ENCODE measurements at places on chromosomes 13 and 19.
A peak's percentile ranks its signal among the peaks of the same experiment; 100 is the strongest.

DNA sequence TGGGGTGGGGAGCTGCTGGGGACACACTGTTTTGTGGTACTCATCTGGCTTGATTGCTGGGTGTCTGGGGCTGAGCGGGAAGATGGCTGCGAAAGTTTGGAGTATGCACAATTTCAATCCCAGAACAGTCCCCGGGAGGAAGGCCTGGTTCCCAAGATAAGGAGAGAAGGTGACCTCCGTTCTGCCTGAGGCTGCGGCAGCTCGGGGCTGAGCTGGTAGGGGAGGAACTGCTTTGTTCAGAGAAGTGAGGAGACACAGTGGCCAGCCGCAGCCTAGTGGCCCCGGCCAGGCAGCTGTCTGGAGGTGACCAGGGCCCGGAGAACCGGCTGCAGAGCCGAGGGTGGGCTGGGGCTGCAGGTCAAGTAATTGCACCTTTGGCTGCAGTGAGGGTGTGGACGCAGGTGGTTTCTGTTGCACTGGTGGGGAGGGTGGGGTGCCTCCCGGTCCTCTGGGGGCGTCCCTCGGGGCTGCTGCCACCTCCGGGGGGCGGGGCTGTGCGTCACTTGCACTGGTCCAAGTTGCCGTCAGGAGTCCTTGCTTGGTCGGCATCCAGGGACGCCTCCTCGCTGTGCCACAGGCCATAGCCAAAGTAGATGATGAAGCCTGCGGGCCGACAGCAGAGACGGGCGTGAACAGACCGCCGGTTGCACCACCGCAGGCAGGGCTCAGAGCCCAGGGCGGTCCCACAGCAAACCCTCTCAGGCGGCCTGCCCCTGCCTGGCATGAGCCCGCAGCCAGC lies 81.3 kb downstream of the SLC7A1 start:
- H3K4me1 ChIP-seq = no peaks in the 10 kb centered on the region
- no peaks in the 10 kb centered on the region for H3K27me3 ChIP-seq
- no peak overlapping the region for H3K4me3 ChIP-seq

GRCh38 chr13:106400289-106400688 lies 135.2 kb downstream of the EFNB2 start:
- no peak overlapping the region for H3K4me3 ChIP-seq
- no peaks in the 10 kb centered on the region for H3K4me1 ChIP-seq
- H3K27ac ChIP-seq = no peak overlapping the region
- H3K27me3 ChIP-seq = no peaks in the 10 kb centered on the region

DNA sequence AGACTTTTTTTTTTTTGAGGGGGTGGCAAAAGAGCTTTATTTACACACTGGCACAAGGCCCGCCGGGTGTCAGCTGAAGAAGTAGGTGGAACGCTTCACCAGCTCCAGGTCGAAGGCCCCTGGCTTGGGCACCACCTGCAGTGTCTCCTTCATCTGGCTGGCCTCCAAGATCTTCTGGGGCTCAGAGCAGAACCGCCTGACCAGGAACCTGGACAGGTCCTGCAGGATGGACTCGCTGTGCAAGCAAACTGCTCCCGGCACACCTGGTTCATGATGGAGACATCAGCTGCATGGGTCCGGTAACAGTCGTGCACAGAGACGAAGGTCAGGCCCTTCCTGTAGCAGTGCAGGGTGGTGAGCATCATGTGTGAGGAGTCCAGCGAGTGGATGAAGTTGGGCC lies 4.4 kb upstream of the CYP4F2 start:
- H3K27me3 ChIP-seq = peaks cover 19% of the 10 kb centered on the region
- H3K36me3 ChIP-seq = no peaks in the 10 kb centered on the region
- no peak overlapping the region for H3K4me3 ChIP-seq
- H3K27ac ChIP-seq = no peak overlapping the region
- no peak for DNase-seq

GRCh38 chr13:20860844-20861243 lies 41.7 kb downstream of the XPO4 start:
- H3K27ac ChIP-seq = no peak overlapping the region
- no peaks in the 10 kb centered on the region for H3K4me1 ChIP-seq

DNA sequence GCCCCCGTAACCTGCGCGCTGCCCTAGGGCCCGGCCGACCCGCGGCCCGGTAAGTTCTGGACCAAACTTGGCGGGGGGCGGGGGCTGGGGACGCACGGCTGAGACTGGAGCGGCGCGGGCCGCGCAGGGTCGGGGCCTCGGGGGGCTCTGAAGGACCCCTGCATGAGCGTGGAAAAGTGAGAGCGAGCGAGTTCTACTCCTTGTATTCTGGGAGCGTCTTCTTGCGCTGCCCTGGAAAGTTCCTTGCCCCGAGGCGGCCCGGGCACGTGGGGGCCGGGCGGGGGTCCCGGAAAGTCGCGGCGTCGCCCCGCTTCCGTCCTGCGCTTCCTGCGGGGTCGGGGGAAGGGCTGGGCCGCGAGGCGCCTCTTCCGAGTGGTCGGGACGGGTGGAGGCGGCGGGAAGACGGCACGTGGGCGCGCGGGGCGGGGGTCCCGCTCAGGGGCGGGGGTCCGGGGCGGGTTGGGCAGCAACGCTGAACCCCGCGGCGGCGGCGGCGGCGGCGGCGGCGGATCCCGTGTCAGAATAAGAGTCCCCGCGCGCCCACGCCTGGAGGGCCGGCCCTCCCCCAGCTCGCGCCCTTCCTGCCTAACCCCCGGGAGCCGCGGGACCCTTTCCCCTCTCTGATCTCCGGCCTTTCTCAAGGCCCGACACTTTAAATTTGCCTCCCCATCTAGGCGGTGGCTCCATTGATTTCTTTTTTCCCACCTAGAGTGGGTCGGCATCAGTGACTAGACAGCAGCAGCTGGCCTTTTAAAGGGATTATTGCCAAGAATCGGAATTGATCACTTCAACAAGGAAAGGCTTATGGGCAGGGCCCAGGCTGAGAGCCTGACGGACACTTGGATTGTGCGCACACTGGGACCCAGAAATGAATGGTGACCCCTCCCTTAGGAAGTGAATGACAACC lies 749 bp downstream of the GATAD2A start:
- peaks cover 21% of the 10 kb centered on the region for H3K4me1 ChIP-seq
- DNase-seq = no peak
- H3K36me3 ChIP-seq = no peaks in the 10 kb centered on the region
- H3K27me3 ChIP-seq = no peaks in the 10 kb centered on the region

- peaks cover 25% of the 10 kb centered on the region for H3K4me1 ChIP-seq
- H3K36me3 ChIP-seq = peaks cover 3% of the 10 kb centered on the region
- H3K27me3 ChIP-seq = peaks cover 2% of the 10 kb centered on the region
- DNase-seq = peak; percentile 72
Measured at GRCh38 chr19:12140545-12141404, 625 bp upstream of the ZNF20 start.

DNA sequence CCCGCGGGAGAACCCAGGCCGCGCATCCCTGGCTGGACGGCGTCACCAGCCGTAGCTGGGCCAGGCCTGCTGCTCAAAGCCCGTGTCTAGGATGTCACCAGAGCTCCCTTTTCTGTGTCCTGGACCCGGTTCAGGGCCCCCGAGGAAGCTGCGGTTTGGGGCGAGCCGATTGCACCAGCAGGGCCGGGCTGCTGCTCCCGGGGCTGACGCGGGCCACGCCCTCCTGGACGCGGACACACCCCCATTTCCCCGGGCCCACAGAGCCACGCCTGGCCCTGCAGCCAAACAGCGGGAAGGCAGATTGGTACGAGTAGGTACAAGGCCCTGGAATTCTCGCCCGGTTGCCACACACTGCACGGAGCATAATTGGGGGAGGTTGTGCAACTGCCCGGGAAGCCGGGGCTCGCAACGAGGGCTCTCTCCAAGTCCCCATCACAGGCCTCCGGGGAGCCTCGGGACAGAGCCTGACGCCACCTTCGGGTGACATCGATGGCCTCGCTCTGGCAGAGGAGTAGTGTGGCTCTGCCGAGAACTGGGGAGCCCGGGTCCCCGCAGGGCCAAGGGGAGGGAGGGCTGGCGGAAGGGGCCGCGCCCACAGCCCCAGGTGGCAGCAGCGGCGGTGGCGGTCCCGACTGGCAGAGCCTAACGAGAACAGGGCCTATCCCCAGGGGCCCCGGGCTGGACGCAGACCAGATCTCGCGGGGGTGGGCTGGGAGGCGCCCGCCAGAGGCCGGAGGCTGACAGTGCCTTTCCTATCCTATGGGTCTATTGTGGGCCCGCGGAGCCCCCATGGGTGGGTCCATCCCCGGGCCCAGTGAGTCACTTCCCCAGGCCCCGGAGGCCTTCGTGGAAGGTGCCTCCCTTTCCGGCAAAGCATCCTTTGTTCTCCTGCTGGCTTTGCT lies 23.5 kb downstream of the KCTD15 start:
- H3K27ac ChIP-seq = peak overlapping the region; percentile 88
- H3K4me3 ChIP-seq = peak overlapping the region; percentile 38
- H3K4me1 ChIP-seq = peaks cover 21% of the 10 kb centered on the region
- H3K27me3 ChIP-seq = peaks cover 6% of the 10 kb centered on the region
- no peaks in the 10 kb centered on the region for H3K36me3 ChIP-seq

DNA sequence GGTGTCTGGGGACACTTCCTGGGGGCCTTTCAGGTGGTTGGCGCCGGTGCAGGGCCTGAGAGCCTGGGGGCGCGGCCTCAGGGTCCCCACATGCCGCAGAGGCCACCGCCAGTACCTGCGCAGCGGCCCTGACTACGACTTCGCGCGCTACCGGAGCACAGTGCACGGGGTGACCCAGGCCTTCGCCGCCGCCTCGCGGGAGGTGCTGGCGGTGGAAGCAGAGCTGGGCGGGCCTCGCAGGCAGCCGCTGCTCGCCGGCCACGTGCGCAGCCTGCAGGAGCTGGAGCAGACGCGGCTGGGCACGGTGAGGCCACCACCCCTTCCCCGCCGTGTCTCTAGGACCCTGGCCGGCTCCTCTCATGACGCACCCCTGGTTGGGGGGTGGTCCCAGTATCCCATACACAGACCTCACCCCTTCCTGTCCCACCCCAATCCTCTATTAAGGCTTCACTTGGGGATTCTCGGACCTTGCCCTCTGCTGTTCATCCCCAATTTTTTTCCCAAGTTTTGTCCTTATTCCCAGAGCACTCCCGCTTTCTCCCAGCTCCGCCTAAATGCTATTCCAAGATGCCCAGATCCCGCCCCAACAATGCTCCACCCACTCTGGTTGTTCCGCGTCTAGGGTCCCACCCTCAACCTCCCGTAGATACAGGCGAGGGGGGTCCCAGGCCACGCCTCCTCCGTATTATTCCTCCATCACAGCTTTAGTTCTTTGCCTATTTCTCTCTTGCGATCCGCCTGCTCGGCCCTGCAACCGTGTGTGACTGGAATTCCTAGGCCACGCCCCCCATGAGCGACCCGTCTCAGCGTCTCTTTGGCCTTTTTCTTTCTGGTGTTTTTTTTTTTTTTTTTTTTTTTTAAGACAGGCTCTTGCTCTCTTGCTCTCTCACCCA lies 1.0 kb downstream of the REX1BD start:
- peak; percentile 50 for DNase-seq
- H3K4me1 ChIP-seq = peaks cover 20% of the 10 kb centered on the region
- H3K4me3 ChIP-seq = peak overlapping the region; percentile 63
- H3K36me3 ChIP-seq = no peaks in the 10 kb centered on the region
- H3K27me3 ChIP-seq = no peaks in the 10 kb centered on the region
- H3K27ac ChIP-seq = peak overlapping the region; percentile 76

- no peak overlapping the region for H3K4me3 ChIP-seq
- no peaks in the 10 kb centered on the region for H3K27me3 ChIP-seq
- no peak for DNase-seq
Measured at GRCh38 chr13:30585748-30586262, 31.9 kb upstream of the USPL1 start.

DNA sequence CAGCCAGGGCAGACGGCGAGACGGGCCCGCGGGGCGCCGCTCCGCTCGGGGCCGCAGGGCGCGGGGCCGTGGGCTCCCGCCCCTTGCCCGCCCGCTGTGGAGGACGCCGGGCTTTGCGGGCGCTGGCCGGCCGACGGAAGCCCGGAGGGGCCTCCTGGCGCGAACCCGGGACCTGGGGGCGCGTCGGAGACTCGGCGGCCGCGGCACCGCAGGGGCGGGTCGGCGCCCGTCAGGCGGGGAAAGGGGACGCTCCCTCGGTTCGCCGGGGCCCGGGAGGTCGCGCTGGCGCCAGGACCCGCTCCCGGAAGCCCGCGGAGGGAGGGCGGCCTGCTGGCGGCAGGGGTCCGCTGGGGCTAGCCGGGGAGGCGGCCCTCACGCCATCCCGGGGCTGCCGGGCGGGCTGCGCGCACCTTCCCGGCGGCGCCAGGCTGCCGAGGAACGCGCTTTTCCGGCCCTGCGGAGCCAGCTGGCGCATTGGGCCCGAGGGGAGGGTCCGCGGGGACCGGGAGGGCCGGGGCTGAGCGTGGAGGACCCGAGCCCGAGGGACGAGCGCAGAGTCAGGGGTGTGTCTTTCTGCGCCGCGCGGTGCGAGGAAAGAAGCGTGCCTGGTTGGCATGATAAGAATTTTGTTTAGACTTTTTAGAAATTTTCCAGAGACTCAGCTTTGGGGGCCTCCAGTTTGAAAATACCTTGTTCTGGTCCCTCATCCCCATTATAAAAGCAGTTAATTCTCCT lies 511 bp downstream of the GARRE1 start:
- no peaks in the 10 kb centered on the region for H3K36me3 ChIP-seq
- peak overlapping the region; percentile 97 for H3K4me3 ChIP-seq
- no peaks in the 10 kb centered on the region for H3K4me1 ChIP-seq
- no peaks in the 10 kb centered on the region for H3K27me3 ChIP-seq
- no peak for DNase-seq
- H3K27ac ChIP-seq = peak overlapping the region; percentile 98

- H3K27me3 ChIP-seq = no peaks in the 10 kb centered on the region
- DNase-seq = no peak
- no peak overlapping the region for H3K4me3 ChIP-seq
- H3K36me3 ChIP-seq = no peaks in the 10 kb centered on the region
Measured at GRCh38 chr13:88068316-88068715, 397.1 kb downstream of the SLITRK5 start.

GRCh38 chr19:31499281-31500196 lies 150.3 kb upstream of the TSHZ3 start:
- H3K27ac ChIP-seq = no peak overlapping the region
- H3K27me3 ChIP-seq = no peaks in the 10 kb centered on the region
- H3K4me3 ChIP-seq = no peak overlapping the region
- DNase-seq = no peak

GRCh38 chr13:35914662-35915061 lies 216.5 kb downstream of the DCLK1 start:
- H3K4me1 ChIP-seq = no peaks in the 10 kb centered on the region
- no peak for DNase-seq
- no peaks in the 10 kb centered on the region for H3K27me3 ChIP-seq
- no peaks in the 10 kb centered on the region for H3K36me3 ChIP-seq
- H3K4me3 ChIP-seq = no peak overlapping the region

GRCh38 chr13:106491928-106492587 lies 43.4 kb downstream of the EFNB2 start:
- no peaks in the 10 kb centered on the region for H3K27me3 ChIP-seq
- H3K4me3 ChIP-seq = peak overlapping the region; percentile 19
- peaks cover 45% of the 10 kb centered on the region for H3K4me1 ChIP-seq
- DNase-seq = no peak
- no peaks in the 10 kb centered on the region for H3K36me3 ChIP-seq
- peak overlapping the region; percentile 77 for H3K27ac ChIP-seq

GRCh38 chr13:28128926-28129325 lies 9.4 kb upstream of the PAN3 start:
- no peaks in the 10 kb centered on the region for H3K27me3 ChIP-seq
- no peak overlapping the region for H3K4me3 ChIP-seq
- H3K4me1 ChIP-seq = no peaks in the 10 kb centered on the region
- no peaks in the 10 kb centered on the region for H3K36me3 ChIP-seq

DNA sequence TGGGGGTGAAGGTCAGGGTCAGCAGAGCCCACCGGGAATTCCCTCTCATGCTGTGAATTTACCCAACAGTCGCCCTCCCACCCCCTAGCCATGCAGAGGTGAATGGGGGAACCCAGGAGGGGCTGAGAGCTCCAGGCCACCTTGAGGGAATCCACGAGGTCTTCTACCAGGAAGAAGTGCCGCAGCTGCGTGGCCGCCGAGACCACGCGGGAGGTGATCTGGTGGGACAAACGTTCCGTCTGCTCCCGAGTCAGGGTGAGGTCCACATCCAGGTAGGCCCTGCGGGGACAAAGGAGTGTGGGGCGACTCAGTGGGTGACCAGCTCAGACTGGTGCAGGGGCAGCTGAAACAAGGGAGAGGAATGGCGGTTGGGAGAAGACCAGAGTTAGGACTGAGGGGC lies 8.1 kb downstream of the RTN2 start:
- H3K4me3 ChIP-seq = no peak overlapping the region
- H3K4me1 ChIP-seq = no peaks in the 10 kb centered on the region
- H3K36me3 ChIP-seq = no peaks in the 10 kb centered on the region
- H3K27ac ChIP-seq = no peak overlapping the region

All from tibial nerve (tissue), 4 donors.